ENCODE measurements at places on chromosomes 5 and 9.

DNA sequence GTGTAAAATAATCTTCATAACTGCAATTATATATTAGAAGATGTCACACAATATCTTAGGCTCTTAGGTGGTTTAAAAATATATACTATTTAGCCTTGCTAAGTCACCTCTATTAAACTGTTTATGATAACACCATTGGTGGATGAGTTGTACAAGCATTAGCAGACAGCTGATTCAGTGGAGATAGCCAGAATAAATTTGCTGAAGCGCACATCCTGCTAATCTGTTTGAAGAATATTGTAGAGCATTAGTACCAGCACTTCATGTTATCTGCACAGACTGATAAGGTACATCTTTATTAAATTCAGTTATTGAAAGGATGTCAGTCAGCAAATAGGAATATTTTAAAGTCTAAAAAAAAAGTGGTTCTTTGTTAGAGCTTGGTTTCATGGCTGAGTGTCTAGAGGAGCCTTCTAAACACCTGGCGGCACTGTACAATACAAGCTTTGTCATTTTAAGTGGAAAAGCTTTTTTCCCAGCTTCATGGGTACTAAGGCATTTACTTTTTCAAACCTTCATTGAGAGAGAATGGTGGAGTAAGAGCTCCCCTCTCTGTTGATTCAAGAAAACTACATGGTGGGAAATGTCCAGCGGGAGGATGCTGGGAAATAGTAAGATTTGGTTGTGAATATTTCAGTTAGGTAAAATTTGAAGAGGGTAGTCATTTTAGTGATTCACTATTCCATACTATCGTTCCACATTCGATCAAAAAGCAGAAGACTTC lies 275.1 kb downstream of the SLF1 start:
- DNase-seq: peak; percentile 64

DNA sequence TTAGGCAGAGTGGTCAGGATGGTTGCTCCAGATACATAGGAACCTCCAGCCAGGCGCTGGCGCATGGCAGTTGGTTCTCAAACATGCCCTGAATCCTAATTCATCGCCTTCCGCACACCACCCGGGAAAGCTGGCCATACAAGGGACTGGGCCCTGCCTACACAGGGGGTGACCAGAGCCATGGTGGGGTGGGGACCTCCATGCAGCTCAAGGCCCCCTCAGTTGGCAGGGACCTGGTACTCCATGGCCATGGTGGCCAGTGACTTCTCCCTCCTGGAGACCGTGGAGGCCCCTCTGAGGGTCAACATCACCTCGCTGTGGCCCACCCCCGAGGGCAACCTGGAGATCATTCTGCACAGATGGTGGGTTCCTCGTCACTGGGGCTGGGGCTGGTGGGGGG lies 26.8 kb downstream of the PAEP start:
- no peak for DNase-seq

DNA sequence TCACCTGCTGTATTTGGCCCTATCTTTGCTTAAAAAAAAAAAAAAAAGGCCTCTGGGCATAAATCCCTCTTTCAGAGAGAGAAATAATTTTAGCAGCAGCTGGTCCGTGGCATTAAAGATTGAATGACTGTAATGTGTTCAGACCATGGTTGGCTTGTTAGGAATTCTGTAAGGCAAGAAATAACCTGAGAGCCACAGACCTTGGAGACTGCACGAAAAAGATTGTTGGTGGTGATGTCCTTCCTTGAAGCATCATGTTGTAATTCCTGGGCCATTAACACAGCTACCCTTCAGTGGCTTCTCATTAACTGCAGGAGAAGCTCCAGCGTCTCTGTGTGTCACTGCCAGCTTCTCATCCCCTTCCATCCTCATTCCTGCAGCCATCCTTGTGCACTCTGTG lies 79.0 kb downstream of the SGCD start:
- no peak for DNase-seq

DNA sequence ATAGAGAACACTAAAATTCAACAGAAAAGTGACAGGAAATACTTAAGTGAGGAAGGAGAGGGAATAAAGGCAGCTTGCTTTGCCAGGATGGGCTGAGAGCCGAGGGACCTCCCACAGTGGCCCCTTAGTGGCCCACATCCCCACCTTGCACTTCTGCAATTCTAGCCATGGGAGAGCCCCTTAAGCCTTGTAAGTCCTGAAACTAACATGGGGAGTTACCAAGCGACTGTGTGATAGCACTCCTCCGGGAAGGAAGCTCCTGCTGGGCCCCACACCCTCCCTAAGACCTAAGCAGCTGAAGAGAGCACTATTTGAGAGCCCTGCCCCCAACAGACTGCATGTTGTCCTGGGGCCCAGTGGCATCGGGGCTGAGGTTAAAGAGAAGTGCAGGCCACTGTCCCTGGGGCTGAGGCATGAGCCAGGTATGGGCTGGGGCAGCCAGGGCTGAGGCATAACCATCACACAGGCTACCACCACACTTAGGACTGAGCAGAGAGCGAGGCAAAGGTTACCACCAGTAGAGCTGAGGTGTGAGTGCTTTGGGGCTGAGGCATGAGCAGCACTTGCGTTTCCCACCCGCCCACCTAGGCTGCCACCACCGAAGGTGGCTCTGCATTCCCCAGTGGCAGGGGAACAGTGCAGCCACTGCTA lies 301.8 kb upstream of the TRPC7 start:
- peak; percentile 39 for DNase-seq

DNA sequence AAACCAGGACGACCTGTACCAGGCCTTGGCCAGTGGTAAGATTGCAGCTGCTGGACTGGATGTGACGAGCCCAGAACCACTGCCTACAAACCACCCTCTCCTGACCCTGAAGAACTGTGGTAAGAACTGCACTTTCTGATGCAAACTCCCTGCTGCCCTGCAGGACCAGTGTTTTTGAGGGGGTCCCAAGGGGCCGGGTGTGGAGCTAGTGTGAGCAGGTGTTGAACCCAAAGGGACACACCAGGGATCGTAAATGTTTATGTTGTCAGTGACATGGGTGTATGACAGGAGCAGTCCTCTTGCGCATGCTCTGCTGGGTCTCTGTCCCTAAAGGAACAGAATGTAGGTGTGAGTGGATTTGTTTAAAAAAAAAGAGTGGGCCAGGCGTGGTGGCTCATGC lies 9.5 kb downstream of the GRHPR start:
- no peak for DNase-seq

GRCh38 chr5:133256276-133256675 lies 204.5 kb downstream of the HSPA4 start:
- no peak for DNase-seq

DNA sequence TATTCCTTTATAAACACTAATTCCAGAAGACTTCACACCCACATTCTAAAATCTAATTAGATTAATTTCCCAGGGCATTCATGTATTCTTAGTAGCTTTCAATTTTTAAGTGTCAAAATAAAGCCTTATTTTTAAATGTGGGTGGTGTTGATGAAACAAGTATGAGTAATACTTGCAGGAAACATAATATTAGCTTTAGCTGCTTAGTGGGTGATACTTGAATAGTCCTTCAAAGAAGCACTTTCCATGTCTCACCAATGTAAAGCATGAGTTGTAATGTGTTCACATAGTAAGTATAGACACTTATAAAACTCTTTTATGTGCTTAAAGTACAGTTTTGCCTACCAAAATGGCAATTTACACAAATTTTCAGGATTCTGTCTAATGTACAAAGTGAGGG lies 6.9 kb downstream of the FNBP1 start:
- peak; percentile 67 for DNase-seq

DNA sequence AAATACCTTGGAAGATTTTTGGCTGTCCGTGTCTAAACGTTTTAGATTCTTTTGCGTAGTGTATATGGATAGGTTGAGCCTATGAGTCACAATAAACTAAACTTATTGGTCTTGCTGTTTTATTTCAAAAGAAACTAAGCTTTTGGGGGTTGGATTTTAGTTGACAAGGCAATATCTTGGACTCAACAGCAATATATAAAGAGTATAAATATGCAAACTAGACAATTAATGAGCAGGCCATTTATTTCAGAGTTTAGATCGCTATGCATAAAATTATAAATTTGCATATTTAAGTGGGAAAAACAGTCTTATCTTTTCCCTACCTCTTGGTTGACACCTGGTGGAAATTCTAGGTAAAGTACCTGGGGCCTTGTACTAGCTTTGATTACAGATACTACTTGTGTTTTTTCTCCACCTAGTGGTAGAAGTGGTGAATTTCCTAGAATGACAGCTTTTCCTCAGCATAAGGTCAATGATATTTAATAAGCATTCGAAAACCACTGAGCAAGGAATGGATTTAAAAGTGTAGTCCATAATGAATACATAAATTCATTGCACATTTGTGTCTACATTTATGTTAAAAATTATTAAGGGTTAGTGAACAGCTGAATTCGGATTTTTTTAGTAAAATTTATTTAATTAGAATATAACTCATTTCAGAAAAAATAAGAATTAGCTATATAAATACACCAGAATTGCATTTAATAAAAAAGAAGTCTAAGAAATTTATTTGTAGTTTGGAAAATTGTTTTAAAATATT lies 1.7 kb upstream of the ARRDC3 start:
- peak; percentile 97 for DNase-seq

DNA sequence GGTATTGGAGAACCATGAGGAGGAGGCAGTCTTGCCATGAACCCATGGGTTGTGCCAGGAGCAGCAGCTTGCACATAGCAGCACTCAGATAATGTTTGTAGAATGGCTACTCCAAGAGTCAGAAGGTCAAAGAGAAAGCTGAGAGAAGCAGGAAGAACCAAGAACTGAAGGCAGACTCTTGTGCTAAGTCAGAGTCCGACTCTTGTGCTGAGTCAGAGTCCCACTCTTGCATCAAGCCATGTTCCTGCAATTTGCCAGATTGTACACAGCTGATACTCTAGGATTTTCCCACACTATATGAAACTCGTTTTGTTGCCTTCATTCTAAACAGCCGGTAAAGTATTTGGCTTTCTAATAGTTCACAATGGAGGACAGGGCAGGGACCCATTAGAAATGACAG lies 26.2 kb upstream of the HSPA9 start:
- DNase-seq: peak; percentile 96

- DNase-seq: no peak
These were observed 248.7 kb downstream of the NR3C1 start for GRCh38 chr5:143154510-143155370.

- no peak for DNase-seq
These were observed 22.6 kb upstream of the SLC12A7 start for GRCh38 chr5:1134478-1134877.

DNA sequence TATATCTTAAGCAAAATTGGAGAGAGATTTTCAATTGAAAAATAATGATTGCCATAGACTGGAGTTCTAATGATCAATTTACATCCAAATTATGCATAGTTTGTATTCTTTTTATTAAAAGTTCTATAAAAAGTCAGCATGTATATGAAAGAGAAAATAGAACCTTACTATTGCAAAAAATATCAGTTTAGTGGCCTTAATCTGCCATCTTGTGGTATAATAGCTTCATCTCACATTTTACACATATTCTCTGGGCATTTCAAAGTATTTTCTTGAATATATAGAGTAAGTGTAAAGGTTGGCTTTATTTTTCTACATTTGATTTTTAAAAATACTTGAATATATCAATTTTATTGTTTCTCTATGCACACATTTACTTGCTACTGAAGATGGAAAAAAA lies 1858.6 kb upstream of the CDH9 start:
- peak; percentile 18 for DNase-seq

- no peak for DNase-seq
These were observed 122.8 kb upstream of the SLIT3 start for GRCh38 chr5:169423580-169424278.

GRCh38 chr5:168471785-168472184 lies 14.5 kb upstream of the RARS1 start:
- DNase-seq: peak; percentile 27

- DNase-seq: no peak
These were observed 123.0 kb downstream of the PAX5 start for GRCh38 chr9:36911037-36911436.

DNA sequence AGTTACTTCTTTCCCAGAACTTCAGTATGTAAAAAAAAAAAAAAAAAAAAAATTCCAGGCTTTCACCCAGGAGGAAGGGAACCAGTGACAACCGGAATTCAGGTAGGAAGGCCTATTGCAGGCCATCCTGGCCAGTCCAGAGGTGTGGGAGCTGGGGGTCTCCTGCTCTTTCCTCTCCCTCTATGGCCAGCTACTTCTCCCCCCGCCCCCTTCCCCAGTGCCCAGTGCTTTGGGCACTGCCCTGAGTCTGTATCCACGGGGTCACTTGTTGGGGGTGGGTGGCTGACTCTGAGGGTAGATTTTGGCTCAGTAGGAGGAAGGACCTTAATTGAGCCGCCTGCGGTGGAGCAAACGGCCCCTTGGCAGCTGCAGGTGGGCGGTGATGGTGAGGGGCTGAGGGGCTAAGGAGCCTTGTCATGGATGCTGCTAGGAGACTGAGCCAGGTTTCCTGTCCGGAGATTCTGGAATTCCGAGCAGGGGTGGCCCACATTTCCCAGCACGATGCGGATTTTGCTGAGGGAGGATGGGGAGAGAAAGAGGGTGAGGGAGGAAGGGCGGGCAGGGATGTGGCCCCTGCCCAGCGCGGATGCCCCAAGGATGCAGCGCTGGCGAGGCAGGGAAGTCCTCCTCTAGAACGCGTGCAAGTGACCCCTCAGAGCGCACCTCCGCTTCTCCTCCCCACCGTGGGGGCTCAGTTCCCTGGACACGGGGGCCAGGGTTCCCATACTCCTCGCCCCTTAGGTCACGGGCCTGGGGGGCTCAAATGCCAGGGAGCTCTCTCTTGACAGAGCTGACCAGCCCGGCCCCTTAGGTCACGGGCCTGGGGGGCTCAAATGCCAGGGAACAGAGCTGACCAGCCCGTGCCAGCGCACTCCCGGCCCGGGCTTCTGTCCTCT lies 1.2 kb upstream of the PHF2 start:
- DNase-seq: no peak

DNA sequence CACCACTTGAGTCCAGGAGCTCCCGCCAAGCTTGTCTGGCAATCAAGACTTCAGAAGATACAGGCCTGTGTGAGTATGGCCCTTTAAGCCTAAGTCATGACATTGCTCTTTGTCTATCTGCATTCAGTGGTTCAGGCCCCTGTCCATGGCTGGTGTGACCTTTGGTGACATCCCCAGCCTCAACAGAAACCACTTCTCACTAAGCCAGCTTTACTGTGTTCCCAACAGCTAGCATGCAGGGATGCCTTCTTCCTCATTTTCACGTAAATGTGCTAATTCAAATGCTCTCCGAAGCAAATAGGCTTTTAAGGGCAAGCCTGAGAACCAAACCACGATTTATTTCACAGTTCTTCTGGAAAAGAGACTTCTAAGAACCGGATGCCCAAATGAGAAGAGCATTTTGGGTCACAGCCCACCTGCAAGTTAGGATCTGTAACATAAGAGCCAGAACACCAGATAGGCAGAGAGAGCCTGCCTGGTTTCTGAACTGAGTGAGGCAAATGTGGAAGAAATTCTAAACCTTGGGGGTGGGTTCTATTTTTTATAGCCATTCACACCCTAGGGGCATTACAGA lies 14.9 kb downstream of the CD180 start:
- peak; percentile 16 for DNase-seq

DNA sequence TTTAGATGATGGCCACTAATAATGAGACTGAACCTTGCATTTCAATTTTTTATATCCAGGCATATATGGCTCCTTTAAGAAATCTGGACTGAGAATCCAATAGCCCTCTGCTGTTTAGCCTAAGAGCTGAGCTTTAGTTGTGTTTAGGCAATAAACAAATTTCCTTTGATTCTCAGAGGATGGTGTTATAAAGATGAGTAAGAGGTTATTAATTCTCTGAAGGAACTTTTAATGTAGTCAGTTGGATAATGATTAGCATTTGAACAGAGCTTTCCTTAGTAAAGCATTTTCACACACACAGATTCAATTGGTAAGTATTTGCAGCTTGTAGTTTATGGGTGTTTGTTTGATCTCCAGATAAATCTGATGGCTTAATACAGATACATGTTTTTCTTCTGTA lies 149.6 kb downstream of the PRR16 start:
- DNase-seq: peak; percentile 26
